Endothelial cell of umbilical vein (primary cell): ENCODE measurements at places on chromosomes 7 and 10. TPM values are rescaled to one million over a fixed set of nuclear protein-coding genes. Genes with fewer than 3 reads are reported as not detected.
A peak's percentile ranks its signal among the peaks of the same experiment; 100 is the strongest.

DNA sequence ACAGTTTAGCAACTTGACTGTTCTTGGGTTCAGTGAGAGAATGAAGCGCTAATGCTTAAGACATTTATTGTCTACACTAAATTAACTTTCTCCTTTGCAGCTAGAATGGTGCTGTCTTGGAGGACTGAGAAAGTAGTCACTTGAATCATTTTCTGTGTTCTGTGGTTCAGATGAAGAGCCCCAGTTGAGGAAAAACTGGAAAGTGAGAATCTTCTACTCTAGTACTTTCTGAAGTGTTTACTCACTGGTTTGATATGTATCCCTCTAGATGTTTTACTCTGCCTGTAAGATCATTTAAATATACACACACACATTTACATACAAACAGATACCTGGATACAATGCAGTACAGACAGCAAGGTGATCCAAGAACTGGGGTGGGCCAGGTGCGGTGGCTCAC, 308.1 kb downstream of the CAMK1D start:
- no peak for DNase-seq

GRCh38 chr7:96287132-96287531, 34.8 kb downstream of the SLC25A13 start:
- DNase-seq: no peak

DNA sequence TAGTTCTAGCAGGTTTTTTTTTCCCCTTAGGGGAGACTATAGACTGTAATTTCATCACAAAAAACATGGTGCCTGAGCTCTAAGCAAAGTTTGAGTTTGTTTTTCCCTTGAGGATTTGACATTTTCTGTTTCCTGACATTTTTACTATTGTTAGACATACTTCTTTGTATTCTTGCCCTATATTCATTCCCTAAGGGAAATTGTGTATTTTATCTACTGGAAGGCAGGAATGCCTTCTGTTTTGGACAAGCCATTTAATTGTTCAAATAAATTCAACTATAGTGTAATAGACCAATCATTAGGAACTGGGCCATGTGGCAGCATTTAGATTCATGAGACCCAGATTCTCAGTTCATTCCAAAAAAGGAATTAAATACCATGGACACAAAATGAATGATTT, 335.0 kb downstream of the EXOC4 start:
- peak; percentile 32 for DNase-seq

DNA sequence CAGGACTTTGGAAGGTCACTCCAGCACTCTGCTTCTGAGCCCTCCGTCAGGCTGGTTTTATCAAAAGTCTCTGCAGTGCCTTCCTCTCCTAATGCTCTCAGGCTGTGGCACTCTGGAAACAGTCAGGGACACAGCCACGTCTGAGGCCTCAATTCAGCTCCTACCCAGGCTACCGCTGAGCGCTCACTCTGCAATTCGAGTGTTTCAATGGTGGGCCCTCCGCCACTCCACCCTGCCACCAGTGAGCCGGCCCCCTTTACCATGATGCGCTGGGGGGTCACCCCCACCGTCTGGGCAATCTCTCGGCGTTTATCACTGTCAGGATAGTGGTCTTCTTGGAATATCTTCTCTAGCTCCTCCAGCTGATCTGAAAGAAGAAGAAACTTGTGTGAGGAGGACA, 3.5 kb downstream of the NOBOX start:
- no peak for DNase-seq

DNA sequence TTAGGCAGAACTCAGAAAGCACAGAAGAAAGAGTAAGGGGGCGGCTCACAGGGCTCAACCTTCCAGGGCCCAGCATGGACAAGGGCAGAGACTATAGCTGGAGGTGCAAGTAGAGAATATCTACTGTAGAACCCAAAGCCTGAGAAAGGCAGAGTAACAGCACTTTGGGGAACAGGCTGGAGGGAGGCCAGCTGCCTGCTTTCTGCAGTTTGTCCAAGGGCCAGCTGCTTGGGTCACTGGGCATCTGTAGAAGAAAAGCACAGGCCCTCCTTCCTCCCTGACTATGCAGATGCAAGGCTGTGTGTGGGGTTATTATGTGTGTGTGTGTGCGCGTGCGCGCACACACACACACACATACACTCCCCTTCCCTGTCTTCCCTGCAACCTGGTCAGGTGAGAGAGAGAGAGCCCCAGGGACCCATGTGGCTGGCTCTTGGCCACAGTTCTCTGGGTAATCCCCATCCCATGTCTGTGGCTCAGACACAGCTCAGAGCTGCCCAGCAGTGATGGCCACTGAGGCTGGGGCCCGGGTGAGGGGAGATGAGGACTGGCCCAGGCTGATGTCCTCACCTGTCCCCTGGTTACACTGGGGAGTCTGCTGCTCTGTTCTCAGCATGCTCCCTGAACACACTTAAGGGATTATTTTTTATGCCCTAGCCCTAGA, 9.0 kb downstream of the ADRA2A start:
- no peak for DNase-seq

DNA sequence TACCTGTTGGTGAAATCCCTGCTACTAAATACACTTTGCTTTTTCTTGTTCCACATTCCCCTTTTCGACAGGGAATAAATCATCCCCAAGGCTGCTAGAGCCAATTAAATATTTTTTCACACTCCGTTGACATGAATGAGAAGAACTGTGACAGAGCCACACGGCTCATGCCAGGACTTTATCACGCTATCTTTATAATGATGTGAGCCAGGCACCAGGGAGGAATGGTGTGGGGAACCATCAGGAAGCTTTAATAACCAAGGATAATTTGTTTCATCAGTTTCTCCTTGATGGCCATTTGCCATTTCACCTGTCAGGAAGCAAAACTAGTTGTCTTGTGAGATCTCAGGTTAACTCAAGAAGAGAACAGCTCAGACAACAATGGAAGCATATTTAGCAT, 193.0 kb upstream of the C7orf33 start:
- no peak for DNase-seq

- no peak for DNase-seq
Observed at GRCh38 chr7:143884241-143884968, 17.6 kb downstream of the TCAF1 start.

- no peak for DNase-seq
Observed at GRCh38 chr10:8113616-8114015, 59.1 kb downstream of the GATA3 start.

DNA sequence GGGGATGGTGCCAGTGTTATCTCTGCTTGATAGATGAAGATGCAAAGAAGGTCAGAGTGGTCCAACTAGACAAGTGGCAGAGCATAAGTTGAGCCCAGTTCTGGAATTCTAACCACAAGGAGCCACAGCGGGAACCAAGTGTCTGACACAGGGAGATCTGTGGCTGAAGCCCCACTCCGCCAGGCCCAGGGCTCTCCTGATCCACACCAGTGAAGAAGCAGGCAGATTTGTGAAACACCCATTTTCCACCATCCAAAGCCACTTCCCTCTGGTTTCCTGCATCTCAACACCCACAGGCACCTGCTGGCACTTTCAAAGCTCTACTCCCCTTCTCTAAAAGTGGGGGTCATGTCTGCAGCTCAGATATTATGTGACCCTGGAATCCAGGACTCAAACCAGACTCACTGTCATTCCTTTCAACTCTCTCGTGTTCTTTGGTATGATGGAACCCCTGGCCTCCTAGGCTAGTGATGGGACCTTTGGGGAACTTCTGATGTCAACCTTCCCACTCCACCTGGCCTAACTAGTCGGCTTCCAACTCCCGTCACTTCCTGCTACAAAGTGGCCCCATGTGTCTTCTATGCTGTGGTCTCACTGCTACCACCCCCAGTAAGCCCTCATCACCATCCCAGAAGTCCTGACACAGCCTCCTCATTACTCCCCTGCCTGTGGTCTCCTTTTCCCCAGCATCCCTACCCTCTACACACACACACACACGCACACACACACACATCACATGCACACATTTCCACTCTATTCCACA, 177.6 kb downstream of the GRID1 start:
- DNase-seq: no peak

DNA sequence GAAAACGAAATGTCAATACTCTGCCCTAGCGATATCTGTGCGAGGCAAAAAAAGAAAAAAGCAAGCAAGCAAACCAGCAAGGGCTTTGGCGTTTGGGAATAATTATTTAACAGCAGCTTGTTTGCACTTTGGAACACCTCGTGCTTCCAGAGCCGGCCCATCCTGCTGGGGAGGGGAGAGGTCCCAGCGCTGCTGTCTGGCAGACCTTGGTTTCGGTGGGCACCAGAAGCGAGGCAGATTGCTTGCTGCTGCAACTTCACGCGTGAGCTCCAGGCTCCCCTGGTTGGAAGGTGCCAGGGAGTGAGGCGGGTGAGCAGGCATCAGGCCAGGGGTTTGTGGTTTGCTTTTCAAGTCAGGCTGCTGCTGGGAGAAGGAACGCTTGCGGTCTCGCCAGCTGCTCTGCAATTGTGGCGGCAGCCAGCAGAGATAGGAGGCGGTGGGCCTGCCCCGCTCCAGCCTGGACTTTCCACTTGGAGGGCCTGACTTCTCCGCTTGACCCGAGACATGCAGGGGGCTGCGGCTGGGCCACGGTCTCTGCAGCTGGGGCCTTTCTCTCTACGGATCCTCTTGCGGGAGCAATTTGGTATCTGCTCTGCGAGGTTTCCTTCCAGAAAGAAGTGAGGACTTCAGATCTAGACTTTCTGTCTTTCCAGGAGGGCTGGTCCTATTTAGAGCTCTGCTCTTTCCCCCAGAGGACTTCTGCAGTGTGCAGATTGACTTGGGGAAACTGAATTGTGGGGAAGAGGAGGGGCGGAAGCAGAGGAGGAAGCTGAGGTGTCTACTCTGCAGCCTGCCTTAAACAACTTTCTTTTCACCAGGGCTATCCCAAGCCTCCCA, 131.4 kb downstream of the PRPF18 start:
- no peak for DNase-seq

- DNase-seq: no peak
Observed at GRCh38 chr7:157827863-157828160, 491.0 kb downstream of the DNAJB6 start.

DNA sequence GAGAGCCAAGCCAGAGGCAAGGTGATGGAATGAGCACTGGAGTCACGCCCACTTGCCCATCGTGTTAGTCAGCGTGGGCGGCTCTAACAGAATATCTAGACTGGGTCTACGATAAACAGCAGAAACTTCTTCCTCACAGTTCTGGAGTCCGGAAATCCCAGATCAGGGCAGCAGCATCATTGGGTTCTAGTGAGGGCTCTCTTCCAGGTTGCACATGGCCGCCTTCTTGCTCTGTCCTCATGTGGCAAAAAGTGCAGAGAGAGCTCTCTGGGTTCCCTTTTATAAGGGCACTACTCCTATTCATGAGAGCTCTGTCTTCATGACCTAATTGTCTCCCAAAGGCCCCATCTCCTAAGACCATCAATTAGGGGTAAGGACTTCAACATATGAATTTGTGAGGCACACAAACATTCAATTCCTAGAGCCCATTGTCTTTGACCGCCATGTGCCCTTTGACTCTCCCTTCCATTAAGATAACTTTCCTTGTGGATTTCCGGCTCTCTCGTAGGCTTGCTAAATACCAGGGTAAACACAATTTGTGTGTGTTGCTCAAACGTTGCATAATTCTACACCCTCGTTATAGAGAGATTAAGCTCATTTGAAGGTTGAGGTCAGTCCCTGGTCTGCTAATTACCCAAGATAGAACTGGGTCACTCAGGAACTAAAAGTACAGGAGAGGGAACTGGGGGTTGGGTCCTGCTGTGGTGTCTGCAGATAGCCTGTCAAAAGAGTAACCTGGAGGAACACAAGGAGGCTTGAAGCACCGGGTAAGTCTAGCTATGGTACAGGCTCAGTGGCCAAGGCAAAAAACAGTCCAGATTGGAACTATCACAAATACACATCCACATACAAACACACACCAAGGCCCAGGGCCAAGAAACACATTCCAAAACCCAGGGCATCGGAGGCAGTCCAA, 28.7 kb upstream of the USP6NL start:
- no peak for DNase-seq

GRCh38 chr10:37489658-37490003, 364.2 kb downstream of the ANKRD30A start:
- DNase-seq: no peak

DNA sequence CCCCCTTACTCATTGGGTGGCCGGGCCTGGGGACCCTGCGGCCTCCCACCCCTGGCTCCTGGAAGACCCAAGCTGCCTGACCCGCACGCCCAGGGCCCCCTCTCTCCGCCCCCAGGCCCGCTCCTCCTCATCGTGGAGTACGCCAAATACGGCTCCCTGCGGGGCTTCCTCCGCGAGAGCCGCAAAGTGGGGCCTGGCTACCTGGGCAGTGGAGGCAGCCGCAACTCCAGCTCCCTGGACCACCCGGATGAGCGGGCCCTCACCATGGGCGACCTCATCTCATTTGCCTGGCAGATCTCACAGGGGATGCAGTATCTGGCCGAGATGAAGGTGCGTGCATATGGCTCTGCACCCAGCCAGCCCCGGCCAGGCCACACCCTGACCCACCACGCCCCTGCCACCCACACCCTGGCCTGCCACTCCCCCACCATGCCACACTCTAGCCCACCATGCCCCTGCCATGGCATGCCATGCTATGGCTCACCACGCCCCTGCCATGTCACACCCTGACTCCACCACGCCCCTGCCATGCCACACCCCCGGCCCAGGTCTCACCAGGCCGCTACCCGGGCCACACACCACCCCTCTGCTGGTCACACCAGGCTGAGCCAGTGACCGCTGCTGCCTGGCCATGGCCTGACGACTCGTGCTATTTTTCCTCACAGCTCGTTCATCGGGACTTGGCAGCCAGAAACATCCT, 18.7 kb upstream of the CSGALNACT2 start:
- DNase-seq: no peak

DNA sequence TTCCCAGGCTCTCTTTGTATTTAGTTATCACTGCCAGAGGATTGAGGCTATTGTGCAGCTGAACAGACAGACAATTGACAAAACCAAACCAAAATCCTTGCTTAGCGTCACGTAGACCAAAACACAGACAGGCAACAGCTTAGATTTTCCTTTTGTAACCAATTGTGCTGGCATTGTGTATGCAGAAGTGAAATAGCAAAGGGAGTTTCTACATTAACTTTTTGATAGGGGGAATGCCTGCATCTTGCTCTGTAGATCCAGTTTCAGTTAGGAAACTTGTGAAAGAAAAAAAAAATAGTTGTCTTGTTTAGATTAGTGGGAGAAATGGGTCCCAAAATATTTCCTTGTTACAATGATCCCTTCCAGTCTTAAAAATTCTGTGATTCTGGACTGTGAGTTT, 333.8 kb downstream of the BBS9 start:
- no peak for DNase-seq

DNA sequence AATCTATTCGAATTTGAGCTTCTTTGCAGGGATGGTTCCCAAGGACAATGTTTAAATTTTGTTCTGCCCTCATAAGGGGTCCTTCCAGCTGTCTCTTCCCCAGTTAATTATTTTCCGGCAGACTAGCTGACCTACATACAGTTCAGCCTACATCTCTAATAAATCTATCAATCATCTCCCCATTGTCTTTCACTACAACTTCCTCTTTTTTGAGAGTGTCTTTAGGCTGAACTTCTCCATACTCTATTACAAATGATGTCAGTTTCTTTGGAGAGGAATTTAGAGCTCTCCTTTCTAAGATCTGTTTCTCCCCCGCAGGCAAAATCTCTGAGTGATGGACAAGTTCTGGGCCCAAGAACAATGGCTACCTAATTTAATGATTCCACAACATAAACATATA, 122.2 kb downstream of the PCLO start:
- no peak for DNase-seq

Gene AP1S1
- polyA plus RNA-seq: 82.8 and 106 TPM in 2 replicates

Gene CTTNBP2
- polyA plus RNA-seq: 0.08 and 0.35 TPM in 2 replicates

Gene ATP6V0A4
- 0.06 and 0.07 TPM in 2 replicates for polyA plus RNA-seq
